Fibroblast of lung (primary cell): ENCODE measurements at places on chromosomes 1 and 21. TPM values are rescaled to one million over a fixed set of nuclear protein-coding genes. Genes with fewer than 3 reads are reported as not detected.

The FAM151A gene
- not detected in 2 replicates for total RNA-seq

The REN gene
- 0.17 TPM in 1 of 2 replicates, not detected in the other for total RNA-seq

The FCN3 gene
- total RNA-seq = not detected in 2 replicates

The ATP13A2 gene
- total RNA-seq = 7.7 and 10.9 TPM in 2 replicates

The ZYG11B gene
- 36.7 and 50.7 TPM in 2 replicates for total RNA-seq

The PTGFR gene
- 25.7 and 32.7 TPM in 2 replicates for total RNA-seq

The TSPEAR gene
- total RNA-seq = not detected in 2 replicates

The ADORA1 gene
- 1.5 and 10.8 TPM in 2 replicates for total RNA-seq

The TNFRSF8 gene
- total RNA-seq = 0.26 TPM in 1 of 2 replicates, not detected in the other

The PBX1 gene
- total RNA-seq = 39.8 and 46.7 TPM in 2 replicates

The RNU1-4 gene
- total RNA-seq = under 0.01 and 3,997 TPM in 2 replicates

The LCE2A gene
- total RNA-seq = 0.33 TPM in 1 of 2 replicates, not detected in the other

The DCDC2B gene
- not detected in 2 replicates for total RNA-seq

The BGLAP gene
- 0.26 and 0.50 TPM in 2 replicates for total RNA-seq

The C1orf141 gene
- total RNA-seq = not detected in 2 replicates
